ENCODE measurements at places on chromosomes 2 and 18.

GRCh38 chr2:64613276-64613675, 40.4 kb downstream of the SERTAD2 start:
- no peak for DNase-seq

GRCh38 chr2:48120759-48121242, 214.5 kb upstream of the FBXO11 start:
- DNase-seq: no peak

GRCh38 chr2:58842501-58843155, 601.5 kb upstream of the FANCL start:
- no peak for DNase-seq

GRCh38 chr2:103161456-103162289, 399.8 kb downstream of the TMEM182 start:
- peak; percentile 67 for DNase-seq

DNA sequence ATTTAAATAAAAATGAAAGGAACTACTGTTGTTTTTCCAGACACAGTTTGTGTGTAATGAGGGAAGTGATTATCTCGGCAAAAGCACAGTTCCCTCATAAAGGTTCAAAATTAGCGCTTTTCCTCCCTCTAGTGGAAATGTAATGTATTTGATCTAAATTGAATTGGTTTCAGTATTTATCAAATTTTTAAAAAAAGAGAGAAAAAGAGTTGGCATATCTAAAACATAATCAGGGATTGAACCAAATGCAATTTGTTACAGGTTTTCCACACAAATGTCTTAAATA, 37.5 kb downstream of the CMPK2 start:
- no peak for DNase-seq

GRCh38 chr2:240812301-240812680, 7.7 kb downstream of the KIF1A start:
- DNase-seq: no peak

GRCh38 chr2:160920791-160921303, 239.4 kb upstream of the TANK start:
- peak; percentile 61 for DNase-seq

DNA sequence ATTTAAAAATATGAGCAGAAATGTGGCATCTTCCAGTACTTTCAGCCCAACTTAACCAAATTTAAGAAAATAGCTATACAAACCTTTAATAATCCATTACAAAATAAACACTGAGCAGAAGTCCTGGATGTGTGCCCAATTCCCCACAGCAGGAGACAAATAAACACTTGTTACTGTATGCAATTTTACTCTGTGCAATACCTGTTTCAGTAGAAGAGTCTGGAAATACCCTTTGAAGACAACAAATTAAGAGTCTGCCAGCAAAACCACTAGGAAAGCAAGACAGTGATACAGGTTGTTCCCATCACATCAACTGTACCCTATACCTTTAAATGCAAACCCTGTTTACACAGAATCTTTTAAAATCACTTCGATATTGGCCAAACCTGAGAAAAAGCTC, 41.4 kb upstream of the RNU4ATAC start:
- no peak for DNase-seq

- no peak for DNase-seq
These were observed 15.5 kb upstream of the MC5R start for GRCh38 chr18:13808294-13809042.

GRCh38 chr2:104504331-104505073, 349.4 kb upstream of the POU3F3 start:
- no peak for DNase-seq

GRCh38 chr2:176652300-176653182, 383.3 kb downstream of the MTX2 start:
- DNase-seq: peak; percentile 54

GRCh38 chr2:207328944-207329386, 163.2 kb upstream of the KLF7 start:
- no peak for DNase-seq

GRCh38 chr2:119338272-119338671, 28.4 kb downstream of the C2orf76 start:
- no peak for DNase-seq

DNA sequence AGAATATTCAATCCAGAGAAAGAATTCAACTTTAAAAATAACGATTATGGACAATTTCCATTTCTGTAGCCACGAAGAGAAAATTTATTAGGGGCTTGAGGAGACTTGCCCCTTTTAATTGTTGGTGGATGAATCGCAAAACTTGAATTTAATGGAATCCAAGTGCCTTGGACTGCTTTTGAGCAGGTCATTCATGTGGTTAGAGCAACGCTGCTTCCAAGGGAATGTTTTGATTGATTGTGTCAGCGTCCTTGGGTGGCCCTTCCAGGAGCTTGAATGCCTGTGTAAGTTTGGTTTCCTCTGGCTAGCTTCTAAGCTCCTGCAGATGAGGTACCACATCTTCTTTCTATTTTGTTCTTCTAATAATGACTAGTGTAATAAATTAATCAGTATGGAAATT, 213.4 kb downstream of the LTBP1 start:
- DNase-seq: peak; percentile 52

DNA sequence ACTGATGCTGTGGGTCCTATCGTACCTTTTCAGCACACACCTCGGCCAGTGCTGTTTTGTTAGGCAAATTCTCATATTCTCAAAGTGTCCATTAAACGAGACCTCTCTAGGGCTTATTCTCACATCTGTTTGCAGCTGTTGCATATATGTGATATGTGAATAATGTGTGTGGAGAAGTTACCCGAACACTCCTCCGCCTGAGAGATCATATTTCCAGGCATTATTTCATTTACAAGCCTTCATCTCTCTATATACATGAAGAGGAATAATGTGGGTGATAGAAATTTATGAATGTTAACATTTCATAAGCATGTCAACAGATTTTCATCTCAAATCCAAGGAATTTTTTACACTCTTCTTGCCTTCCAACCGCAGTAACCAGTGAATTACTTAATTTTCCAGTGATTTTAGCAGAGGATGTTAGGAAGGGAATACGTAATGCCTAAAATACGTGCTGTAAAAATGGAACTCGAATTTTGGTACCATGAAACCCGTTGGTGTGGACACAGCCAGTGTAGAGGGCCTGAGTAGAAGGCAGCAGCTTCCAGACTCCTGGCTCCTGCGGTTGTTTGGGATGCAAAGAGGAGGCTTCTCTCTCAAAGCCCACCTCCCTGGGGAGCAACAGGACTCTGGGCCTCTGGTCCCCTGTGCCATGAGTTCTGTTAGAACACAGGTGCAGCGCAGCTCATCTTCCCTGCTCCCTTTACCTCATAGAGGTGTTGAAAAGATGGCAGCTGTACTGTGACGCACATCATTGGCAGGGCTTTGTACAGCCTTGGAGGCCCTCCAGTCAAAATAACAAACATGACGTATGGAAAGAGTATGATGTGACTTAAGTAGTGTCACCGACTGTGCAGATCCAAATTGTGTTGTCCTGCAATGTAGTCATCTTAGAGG, 280.1 kb downstream of the NEDD4L start:
- no peak for DNase-seq

DNA sequence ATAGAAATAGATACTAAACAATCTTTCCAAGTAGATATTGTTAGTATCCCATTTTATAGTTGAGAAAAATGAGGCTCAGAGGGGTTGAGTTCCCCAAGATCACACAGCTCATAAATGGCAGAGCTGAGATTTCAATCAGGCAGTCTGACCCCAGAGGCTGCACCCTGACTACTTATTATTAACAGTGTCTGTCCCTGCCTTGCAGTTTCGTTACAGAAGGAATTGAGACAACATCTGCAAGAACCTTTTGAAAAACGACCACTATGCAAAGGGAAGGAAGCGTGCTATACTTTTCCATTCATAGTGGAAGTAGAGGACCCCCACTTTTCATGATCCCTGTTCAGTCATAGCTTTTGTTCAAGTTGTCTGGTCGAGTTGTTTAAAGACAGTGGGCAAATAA, 53.2 kb upstream of the SEC11C start:
- DNase-seq: no peak

All from Daoy (cell line).